ENCODE measurements at places on chromosomes 4 and X.

GRCh38 chr4:107183155-107183774, 147.2 kb upstream of the DKK2 start:
- peak; percentile 44 for DNase-seq

- no peak for DNase-seq
Observed at GRCh38 chr4:155946486-155946885, 7.2 kb downstream of the CTSO start.

- no peak for DNase-seq
Observed at GRCh38 chrX:133189195-133189594, 29.0 kb downstream of the TFDP3 start.

GRCh38 chr4:75370576-75370975, 143.6 kb downstream of the RCHY1 start:
- no peak for DNase-seq

- no peak for DNase-seq
Observed at GRCh38 chr4:33339762-33340161, 2619.6 kb downstream of the PCDH7 start.

DNA sequence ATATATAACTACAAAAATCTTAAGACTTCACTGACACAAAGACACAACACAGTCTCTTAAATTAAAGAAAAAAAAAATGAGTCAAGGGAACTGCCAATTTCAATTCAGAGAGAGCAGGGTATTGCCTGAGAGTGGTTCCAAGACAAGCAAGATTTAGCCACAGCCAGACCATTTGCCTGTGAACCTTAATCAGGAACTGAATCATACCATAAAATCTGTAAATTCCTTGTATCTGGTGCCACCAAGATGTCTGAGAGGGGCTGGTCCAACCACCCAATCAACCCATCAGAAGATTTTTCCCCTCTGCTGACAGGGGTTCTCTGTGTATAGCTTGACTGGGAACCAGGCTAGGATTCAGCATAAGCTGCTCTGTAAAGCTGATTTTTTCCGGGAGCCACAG, 159.2 kb downstream of the CPEB2 start:
- no peak for DNase-seq

Measured in activated CD4-positive, alpha-beta T cell treated with anti-CD3 and anti-CD28 coated beads, Interleukin-2, amount 50 U/mL, for 16 hours (primary cell).